ENCODE measurements at places on chromosomes 6 and 20.

GRCh38 chr20:5195655-5196054 lies 68.8 kb downstream of the CDS2 start:
- DNase-seq: no peak

DNA sequence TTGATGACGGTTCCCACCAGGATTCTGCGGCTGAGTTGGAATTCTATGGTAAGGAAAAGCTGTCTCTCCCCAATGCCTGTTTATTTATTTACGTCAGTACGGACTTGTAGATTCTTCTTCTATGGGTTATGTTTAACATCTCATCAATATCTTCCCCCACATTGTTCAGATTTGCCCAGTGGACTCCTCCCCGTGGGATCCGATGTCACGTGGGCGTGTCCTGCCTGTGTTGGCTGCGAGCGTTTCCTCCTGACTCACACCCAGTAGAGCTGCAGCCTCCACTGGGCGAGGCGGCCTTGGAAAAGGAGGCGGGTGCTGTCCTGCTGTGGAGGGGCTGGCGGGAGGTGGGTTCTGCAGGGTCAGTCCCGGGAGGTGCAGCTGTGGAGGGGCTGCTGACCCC lies 46.8 kb upstream of the SLCO4A1 start:
- DNase-seq: no peak

DNA sequence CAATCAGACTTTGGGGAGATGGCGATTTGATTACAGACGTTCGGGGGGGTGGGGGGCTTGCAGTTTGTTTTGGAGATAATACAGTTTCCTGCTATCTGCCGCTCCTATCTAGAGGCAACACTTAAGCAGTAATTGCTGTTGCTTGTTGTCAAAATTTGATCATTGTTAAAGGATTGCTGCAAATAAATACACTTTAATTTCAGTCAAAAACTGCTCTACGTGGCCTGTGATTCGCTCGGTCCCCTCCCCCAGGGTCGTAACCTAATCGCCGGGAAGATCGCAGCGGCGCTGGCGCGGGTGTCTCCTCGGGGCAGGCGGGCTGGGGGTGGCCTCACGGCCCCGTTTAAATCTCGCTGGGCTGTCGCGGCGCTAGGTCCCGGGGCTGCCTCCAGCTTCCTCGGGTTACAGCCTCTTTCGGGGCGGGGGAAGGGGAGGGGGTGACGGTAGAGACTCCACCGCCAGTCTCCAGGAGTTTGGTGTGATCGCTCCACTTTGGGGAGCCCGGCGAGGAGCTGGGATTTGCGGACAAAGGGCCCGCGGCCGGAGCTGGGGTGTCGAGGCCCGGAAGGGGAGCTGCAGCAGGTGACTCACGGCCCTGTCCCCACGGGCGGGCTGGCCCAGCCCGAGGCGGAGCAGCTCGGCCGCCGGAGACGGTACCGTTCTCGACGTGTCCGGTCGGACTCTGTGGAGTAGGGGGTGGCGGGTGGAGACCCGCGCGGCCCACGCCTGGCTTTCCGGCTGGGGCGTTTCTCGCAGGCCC lies 4.2 kb downstream of the FOXC1 start:
- no peak for DNase-seq

DNA sequence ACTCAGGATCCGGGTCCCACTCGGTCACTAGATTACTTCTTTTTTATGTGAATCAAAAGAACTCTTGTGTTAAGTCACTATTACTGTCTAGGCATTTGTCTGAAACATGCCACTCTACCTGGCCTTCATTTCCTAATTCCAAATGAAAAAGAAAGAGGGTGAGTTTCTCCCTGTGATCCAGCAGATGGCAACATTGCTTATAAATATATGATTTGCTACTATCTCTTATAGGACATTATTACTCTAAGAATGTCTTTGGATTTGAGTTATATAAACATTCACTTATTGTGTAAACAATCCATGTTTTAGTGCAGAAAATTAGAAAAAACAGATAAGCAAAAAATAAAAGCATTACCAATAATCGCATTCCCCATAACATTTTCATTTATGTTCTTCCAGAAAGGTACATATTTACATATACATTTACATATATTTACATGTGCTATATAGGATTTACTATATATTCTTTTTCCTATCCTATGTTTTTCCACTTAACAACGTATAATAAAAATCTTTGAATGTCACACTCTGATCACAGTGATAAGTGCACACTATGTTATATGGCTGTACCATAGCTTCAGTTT lies 66.9 kb downstream of the FAXC start:
- DNase-seq: no peak

DNA sequence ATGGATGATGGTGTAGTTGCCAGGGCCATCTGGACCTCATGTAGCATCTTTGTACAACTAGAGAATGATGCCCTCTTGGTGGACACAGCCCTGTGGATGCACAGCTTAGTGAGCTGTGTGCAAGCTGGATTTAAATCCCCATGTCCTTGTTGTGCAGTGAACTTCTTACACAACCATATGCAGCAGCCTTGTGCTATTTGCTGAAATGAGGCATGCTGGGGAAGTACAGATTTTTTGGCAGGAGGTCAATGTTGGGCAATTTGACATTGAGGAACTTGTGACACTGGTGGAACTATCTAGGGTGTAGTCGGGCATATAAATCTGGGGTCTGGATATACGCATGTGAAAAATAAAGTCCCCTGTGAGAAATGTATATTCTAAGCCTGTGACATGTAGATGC lies 5.8 kb upstream of the CDC5L start:
- DNase-seq: no peak

DNA sequence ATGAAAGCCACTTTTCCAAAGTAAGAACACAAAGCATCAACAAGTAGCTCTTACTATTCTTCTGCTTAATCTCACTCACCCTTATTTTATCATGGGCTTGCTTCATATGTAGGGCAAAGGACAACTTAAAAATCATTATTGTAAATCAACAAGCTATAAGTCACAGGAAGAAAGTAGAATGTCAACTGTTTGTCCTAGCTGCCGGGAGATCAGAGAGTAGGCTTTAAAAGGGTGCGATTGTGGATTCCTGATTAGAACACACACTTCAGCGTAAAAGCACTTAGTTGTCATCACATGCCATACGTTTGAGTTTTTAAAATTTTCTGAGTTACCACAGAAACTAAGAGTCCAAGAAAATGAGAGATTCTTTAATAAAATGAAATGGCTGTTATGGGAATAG lies 44.4 kb upstream of the NHSL1 start:
- DNase-seq: no peak

GRCh38 chr6:2522521-2522920 lies 228.2 kb downstream of the MYLK4 start:
- DNase-seq: no peak

DNA sequence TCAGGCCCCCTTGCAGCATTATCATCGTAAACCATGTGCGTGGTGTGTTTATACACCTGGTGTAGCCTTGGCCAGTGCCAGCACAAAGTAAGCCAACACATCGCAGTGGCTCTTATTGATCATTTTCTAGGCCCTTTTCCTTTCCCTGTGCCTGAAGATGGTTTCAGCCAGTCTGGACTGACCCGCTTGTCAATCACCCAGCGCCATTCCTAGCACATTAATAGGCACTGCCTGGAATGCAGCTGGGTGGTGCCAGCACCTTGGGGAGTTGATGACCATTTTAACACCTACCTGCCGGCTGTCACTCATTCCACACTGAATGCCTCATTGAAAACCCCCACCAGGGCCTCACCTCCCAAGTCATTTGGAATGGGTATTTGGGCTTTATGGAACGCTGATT lies 4.9 kb upstream of the UQCC2 start:
- DNase-seq: no peak

- no peak for DNase-seq
These were observed 95.9 kb upstream of the PTPRK start for GRCh38 chr6:128616342-128616741.

DNA sequence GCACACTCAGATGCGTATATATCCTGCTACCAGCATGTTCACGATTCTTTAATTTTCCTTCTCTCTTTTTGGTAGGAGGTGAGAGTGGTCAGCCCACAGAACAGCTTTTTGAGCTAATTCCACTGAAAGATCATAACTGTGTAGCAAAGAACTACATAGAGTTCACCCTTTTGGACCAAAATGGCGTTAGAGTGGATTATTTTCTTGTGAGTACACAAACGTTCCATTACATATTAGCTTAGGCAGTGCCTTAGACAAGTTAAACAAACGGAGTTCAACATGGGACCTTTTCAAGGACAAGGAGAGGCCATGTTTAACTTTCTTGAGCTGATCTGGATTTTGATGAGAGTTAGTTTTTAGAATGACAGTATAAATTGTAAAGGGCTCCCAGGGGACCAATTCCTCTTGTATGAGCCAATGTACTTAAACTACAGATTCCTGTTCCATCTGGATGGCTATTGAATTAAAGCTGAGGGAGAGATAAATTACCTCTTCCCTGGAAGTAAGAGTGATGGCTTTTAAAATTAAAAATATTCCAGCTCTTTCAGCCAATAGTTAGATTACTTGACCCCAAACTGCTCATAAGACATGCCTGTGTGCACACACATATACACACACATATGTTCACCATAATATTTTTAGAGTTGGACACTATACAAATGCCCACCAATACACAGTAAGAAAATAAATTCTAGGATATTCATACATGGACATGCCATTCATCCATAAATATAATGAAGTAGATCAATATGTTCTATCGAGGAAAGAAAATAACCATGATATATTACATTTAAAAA lies 25.6 kb upstream of the ARMH2 start:
- no peak for DNase-seq

DNA sequence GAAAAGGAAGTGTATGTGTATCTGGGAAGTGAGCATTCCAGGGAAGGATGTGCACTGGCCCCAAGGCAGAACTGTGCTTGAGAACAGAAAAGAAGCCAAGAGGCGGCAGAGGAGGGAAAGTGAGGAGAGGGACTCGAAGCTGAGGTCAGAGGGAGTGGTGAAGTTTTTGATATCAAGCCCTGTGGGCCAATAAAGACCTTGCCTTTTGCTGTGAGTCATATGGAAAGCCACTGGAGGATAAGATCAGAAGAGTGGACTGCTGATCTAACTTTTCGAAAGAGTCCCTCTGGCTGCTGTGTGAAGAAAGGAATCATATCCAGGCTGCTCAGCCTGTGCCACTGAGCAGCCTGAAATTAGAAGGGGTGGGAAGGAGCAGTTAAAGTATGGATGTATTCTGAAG lies 99.4 kb downstream of the EYA4 start:
- no peak for DNase-seq

GRCh38 chr6:102907181-102907580 lies 1513.7 kb downstream of the GRIK2 start:
- DNase-seq: no peak

GRCh38 chr20:54086507-54087039 lies 16.2 kb upstream of the BCAS1 start:
- no peak for DNase-seq

GRCh38 chr20:7703551-7703961 lies 236.7 kb downstream of the HAO1 start:
- no peak for DNase-seq

GRCh38 chr6:42251911-42252637 lies 34.4 kb upstream of the MRPS10 start:
- no peak for DNase-seq

DNA sequence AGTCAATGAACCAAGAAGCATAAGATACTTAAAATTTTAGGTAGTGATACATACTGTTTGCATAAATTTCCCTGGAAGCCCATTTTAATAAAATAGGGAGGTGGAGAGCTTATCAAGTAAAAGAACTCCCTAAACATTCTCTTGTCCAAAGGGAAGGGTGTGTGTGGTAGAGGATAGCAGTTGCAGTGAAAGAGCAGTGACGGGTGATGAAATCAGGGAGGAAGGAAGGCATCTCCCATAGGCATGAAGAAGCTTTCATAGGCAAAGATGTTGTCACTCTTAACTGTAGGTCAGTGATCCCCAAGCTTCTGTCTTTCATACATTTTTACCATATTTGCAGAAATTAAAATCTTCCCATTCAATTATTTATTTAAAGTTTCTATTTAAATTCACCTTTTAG lies 60.0 kb upstream of the ZNF831 start:
- no peak for DNase-seq

DNA sequence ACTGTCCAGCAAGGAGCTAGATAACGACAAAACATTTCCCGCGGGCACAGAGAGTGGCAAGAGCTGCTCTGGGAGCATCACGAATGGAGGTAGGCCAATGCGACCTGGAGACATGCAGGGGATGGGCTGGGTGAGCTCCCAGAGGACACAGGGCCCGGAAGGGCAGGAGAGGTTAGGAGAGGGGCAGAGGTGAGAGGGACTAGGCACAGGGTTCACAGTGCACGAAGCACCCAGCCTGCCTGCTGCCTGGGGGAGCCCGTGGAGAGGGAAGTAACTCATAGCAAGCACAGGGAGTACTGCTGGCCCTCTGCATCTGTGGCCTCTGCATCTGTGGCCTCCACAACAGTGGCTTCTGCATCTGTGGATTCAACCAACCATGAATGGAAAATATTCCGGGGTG lies 126.5 kb downstream of the HUS1B start:
- no peak for DNase-seq

GRCh38 chr20:25238319-25239037 lies 9.4 kb upstream of the PYGB start:
- no peak for DNase-seq

- no peak for DNase-seq
These were observed 289.1 kb upstream of the PREP start for GRCh38 chr6:105691971-105692370.

- DNase-seq: no peak
These were observed 50.0 kb upstream of the EZR start for GRCh38 chr6:158868890-158869825.

DNA sequence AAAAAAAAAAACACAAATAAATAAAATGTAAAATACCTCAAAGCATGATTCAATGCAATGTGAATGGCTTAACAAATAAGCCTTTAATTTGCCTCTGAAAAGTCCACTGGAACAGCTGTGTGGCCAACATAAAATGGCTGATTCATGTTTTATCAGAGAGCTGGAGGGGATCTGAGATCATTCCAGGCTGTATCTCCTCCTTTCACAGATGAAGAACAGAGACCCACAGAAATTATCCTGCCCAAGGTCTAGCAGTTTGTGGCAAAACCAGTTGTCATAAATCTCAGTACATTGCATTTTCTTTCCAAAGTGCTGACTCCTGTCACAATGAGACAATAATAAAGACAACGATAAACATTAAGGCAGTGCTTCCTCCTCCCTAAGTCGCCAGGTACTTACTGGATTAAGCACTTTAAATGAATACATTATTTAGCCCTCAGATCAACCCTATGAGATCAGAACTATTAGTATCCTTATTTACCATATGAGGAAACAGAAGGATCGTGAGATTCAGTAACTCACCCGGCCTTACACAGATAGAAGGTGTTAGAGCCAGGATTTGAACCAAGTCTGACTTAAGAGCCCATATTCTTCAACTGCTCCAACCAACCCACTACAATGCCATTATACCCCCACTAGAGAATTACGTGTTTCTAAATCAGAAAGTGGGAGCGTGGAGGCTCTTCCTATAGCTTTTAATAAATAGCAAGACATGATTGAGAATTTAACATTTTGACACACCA lies 118.3 kb downstream of the KIF13A start:
- DNase-seq: no peak

GRCh38 chr20:4717816-4718570 lies 3.7 kb upstream of the PRND start:
- DNase-seq: no peak

DNA sequence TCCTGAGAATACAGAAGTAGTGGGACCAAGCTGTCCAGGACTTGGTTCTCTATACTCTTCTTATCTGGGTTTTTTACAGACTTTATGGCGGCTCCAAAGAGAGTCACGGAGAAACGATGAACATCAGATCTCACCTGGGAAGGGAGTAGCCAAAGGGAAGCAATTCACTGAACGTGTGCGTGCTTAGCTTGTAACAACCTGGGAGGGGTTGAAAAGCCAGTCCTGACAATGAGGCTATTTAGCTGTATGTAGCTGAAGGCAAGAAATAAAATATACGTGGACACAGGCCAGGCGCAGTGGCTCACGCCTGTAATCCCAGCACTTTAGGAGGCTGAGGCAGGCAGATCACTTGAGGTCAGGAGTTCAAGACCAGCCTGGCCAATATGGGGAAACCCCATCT lies 18.2 kb upstream of the RBL1 start:
- DNase-seq: no peak
